Stimulated activated CD4-positive, alpha-beta T cell treated with anti-CD3 and anti-CD28 coated beads, Interleukin-4, amount 100 ng/mL, for 1 hour (primary cell): ENCODE measurements at places on chromosomes 11 and 22.
A peak's percentile ranks its signal among the peaks of the same experiment; 100 is the strongest.

- no peak for DNase-seq
Measured at GRCh38 chr22:26564181-26564580, 25.8 kb downstream of the TPST2 start.

DNA sequence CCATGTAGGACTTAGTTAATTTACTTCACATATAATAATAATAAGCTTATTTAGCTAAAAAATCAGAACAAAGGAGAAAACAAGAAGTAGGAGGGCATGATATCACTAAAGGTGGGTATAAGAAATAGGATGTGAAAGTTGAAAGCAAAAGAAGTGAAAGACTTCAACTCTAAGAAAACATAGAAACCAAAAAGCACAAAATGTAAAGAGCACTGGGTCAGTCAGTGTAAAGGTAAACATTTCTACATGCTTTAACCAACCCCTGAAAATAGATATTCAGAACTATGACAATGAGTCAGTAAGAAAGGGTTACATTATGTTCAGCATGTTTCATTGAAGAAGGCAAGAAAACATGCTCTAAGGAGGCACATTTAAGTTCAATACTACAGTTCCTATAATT is 298.8 kb downstream of the SWAP70 start:
- no peak for DNase-seq

GRCh38 chr22:22430111-22430820 is 78.3 kb downstream of the ZNF280B start:
- no peak for DNase-seq

- no peak for DNase-seq
Measured at GRCh38 chr11:82246926-82247325, 486.7 kb downstream of the FAM181B start.

DNA sequence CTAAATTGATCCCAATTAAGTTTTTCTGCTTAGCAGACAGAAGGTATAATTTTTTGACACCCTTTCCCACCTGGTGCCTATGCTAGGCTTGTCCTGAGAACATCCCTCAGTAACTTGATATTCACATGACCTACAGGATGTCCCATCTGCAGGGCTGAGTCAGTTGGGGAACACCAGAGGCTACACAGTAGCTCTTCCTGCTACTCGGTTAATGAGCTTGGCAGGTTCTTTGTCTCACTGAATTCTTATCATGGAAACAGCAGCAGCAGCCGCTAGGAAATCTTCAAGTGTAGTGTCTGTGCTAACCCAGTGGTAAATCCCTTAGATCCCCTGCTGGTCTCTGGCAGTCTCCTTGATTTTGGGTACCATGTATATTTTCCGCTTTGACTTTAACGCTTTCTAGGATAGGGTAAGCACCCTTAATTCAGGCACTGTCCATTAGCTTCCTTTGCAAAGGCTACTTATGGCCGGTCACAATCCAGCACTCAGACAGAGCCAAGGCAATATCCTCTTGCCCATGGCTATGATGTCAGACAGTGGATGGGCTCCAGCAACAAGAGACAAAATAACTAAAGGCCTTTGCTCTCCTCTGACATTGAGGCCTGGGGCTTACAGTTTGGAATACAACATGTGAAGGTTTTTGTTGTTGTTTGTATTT is 8.5 kb downstream of the MRPL16 start:
- no peak for DNase-seq

DNA sequence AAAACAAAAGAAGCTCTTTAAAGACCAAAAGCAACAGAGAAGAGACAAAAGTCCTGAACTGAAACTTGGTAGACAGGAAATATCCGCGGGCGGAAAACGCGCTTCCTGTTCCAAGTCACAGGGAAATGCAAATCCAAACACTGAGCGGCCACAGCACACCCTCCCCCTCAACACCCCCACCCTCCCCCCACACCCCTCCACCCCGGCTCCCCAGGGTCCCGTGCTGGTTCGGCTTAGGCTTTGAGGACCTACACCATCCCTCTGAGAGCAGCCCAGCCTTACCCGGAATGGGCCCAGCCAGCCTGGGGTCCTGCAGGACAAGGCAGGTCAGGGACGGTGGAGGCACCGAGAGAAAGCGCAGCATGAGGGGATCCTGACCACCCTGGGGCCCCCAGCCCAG is 160.4 kb downstream of the BRD1 start:
- DNase-seq = no peak

GRCh38 chr11:115958089-115959000 is 454.1 kb upstream of the CADM1 start:
- DNase-seq = no peak

DNA sequence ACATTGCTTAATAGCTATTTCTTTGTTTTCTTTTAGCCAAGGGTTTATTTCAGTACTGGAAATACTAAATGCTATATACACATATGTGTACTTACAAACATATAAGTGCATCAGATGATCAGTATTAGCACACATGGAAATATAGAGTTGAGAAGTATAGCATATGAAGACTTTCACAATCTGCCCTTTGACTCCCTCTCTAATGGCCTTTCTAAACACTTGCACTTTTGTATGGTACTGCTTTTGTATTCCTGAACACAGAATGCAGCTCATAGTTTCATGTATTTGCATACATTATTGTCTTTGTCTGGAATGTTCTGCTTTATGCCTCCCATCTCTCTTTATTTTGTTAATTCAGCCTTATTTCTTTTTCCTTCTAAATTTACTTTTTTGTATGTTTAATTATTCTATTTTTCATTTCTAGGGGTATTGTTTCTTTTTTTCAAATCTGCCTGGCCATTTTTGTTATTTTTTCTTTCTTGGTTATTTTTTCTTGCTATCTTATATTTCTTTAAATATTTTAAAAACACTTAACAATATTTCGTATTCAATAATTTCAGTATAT is 28.8 kb downstream of the ACER3 start:
- no peak for DNase-seq

DNA sequence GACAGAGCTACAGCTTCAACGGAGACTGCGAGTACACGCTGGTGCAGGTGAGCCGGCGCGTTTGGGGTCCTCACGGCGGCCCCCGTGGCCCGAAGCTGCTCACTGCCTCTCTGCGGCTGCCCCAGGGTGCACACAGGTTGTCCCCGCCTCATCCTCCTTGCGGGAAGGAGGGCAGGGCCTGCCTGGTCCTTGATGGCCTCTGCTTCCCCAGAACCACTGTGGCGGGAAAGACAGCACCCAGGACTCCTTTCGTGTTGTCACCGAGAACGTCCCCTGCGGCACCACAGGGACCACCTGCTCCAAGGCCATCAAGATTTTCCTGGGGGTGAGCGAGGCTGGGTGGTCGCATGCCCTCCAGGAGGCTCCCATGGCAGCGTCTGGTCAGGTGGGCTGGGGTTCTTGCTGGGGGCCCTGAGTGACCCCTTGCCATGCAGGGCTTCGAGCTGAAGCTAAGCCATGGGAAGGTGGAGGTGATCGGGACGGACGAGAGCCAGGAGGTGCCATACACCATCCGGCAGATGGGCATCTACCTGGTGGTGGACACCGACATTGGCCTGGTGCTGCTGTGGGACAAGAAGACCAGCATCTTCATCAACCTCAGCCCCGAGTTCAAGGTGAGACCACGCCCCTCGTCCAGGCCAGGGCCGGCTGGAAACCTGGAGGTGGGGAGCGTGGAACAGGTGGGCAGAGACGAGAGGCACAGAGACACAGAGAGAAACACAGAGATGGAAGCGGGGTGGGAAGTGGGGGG is 19.4 kb downstream of the MUC5AC start:
- no peak for DNase-seq

DNA sequence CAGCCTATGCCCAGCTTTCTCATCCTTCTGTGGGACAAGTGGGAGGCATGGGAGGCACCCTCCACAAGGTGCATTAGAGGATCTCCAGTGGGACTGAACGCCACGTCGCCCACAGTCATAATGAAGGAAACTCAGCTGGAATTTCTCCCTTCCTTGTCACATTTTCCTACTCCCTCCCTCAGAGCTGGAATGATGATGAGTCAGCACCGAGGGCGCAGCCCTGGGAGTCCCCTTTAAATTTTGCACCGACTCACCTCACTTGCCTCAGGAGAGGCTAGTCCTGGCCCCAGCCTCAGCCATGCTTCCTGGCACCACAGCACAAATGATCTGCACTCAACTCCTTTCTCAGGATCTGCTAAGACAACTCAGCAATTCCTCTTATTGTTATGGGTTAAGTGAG is 34.3 kb downstream of the DBX1 start:
- DNase-seq = no peak

GRCh38 chr11:73325036-73325981 is 17.2 kb downstream of the ARHGEF17 start:
- DNase-seq = no peak

DNA sequence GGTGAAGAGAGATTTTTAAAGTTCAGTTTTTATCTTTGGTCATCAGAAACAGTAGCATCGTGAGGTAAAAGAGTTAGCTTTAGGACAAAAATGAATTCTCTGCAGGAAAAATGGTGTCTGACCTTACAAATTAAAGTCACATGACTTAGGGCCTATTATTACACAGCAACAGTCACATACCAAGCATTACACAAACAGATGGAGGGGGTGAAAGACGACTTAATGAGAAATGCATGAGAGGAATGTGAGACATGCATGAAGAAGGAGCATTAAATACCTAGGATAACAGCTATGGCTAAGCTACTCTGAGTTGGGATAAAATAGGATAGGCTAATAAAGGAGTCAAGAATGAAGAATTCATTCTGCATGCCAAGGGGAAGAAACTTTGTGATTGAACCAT is 77.5 kb downstream of the BLID start:
- no peak for DNase-seq

DNA sequence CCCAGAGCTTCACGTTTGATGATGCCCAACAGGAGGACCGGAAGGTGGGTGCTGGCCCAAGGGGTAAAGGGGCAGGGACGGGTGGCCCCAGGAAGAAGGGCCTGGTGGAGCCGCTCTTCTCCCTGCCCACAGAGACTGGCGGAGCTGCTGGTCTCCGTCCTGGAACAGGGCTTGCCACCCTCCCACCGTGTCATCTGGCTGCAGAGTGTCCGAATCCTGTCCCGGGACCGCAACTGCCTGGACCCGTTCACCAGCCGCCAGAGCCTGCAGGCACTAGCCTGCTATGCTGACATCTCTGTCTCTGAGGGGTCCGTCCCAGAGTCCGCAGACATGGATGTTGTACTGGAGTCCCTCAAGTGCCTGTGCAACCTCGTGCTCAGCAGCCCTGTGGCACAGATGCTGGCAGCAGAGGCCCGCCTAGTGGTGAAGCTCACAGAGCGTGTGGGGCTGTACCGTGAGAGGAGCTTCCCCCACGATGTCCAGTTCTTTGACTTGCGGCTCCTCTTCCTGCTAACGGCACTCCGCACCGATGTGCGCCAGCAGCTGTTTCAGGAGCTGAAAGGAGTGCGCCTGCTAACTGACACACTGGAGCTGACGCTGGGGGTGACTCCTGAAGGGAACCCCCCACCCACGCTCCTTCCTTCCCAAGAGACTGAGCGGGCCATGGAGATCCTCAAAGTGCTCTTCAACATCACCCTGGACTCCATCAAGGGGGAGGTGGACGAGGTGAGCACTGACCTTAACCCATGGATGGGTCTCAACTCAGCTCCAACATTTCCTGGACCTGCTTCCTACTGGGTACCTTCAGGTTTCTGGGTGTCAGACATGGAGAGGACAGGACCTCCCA is 2.0 kb downstream of the RIC8A start:
- no peak for DNase-seq

- no peak for DNase-seq
Measured at GRCh38 chr11:93801366-93801765, 17.3 kb downstream of the MED17 start.

DNA sequence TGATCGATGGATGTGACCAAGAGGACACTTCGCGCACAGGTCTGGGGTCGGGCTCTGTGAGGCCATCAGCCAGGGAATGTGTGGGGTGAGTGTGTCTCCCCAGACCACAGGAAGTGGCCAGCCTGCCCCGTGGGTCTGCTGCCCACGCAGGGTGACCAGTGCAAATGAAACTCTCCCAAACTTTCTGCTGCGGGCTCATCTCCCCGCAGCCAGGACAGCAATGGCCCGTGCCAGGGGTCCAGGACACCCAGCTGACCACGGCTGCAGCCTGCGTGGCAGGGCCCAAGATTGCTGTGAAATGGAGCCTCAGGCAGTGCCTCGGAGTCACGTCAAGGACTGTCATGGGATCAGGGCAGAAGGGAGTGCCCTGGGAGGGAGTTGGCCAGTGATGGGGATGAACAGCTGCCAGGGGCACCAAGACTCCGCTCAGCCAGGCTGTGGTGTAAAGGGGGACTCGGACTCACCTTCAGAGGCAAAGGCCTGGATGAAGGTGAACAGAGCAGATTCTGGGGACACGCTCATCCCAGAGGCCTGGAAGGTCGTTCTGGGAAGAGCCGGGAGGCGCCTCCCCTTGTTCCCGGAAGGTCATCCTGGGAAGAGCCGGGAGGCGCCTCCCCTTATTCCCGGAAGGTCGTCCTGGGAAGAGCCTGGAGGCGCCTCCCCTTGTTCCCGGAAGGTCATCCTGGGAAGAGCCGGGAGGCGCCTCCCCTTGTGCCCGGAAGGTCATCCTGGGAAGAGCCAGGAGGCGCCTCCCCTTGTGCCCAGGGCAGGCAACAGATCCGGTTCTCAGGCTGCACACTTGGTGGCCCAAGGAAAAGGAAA is 252.6 kb downstream of the BRD1 start:
- no peak for DNase-seq

DNA sequence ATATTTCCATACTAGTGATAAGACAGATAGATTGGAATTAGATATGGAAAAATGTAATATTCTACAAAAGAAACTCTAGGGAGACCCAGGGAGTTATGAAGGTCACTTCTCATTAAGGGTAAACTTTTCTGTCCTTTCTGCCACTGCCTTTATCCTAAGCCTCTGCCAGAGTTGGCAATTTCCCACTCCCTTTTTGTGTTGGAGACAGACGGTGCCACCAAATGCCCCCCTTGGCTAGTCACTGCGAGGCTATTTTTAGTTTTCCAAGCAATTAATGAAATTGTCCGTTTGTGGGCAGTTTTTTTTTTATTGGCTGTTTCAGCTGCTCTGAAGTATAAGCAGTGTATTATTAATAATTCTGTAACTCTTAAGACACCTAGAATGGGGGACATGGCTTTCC is 67.6 kb upstream of the TENM4 start:
- no peak for DNase-seq

DNA sequence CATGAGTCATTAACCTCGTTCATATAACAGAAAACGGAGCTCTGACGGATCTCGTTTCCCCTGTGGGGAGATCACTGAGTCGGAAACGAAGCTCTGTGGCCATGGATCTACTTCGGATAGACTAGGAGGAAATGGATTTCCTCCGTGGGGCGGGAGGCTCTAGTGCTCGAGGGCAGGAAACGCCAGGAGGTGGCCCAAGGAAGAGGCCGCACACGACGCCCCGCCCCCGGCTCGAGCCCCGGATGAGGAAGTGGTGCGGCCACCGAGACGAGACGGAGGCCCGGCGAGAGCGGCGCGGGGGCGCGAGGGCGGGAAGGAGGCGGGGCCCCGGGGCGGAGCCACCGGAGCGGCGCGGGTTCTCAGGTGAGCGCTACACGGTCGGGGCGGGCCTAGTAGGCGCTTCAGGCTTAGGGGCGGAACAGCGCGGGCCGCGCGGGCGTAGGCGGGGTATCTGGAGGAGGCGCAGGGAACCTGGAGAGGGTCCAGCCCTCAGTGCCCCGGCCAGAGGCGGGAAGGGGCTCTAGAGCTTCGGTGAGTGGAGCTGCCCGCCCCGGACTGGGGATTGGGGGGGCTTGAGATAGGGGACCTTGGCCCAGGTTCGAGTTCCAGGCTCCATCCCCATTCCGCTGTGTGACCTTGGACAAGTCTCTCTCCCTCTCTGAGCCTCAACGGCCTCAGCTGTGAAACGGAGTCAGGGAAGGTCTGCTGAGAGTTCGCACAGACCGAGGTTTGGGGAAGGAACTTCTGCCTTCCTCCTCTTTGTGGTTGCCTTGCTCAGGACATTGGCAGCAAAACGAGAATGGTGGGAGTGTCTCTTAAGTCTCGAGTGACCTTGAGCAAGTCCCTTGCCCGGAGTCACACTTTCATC is at the start of gene DEPDC5:
Gene DEPDC5 (plus strand): TSS at position 386 of the 868 bp plus-strand sequence. CDS start 903 bp downstream, outside the sequence.
- DNase-seq = peak; percentile 96
